ENCODE measurements at places on chromosomes 13 and 19.
A peak's percentile ranks its signal among the peaks of the same experiment; 100 is the strongest.

DNA sequence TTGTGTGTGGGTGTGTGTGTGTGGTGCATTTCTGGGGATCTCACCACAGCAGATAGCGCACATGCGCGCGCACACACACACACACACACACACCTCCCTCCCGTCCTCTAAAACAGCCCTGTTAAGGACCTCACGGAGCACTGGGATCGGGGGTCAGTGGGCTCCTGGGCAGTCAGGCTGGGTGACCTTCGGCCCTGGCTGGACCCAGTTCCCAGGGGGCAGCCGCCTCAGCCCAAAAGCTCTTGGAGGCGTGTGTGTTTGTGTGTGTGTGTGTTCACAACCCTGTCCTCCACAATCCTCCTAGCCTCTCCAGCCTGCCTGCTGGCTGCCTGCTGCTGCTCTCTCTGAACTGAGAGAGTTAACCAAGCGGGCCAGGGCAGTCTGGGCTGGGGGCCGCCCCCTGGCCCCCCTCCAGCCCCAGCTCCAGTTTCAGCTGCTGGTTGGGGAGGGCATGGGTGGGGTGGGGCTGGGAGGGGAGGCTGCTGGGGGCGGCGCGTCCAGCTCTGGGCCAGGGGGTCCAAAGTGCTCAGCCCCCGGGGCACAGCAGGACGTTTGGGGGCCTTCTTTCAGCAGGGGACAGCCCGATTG lies at the start of gene FXYD1:
Gene FXYD1, plus strand, starts transcription at position 520 of the 588 bp plus-strand sequence. CDS start 1,256 bp downstream, outside the sequence.
- DNase-seq: no peak

GRCh38 chr13:62113179-62113578 lies 697.5 kb upstream of the PCDH20 start:
- DNase-seq: no peak

DNA sequence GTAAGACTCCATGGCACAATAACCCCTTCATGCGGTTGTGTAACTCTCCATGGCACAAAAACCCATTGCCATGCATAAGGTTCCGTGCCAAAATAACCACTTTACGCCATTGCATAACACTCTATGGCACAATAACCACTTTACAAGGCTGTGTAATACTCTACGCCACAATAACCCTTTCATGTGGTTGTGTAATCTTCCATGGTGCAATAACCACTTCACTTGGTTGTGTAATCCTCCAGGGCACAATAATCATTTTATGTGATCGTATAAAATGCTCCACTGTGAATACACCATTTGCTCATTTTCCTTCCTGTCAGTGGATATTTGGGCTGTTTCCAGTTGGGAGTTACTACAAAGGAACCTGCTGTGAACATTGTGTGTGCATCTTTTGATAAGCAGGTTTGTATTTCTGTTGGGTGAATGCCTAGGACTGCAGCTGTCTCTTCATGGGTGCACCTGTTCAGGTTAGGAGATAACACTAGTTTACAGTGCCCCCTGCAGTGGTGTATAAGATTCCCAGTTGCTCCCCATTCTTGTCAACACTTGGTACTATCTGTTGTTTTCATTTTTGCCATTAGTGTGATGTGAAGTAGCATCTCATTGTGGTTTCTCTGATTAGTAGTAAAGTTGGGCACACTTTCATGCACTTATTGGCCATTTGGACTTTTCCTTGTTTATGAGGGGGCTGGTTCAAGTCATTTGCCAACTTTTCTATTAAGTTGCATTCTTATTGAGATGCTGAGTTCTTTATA lies 21.1 kb upstream of the ZSCAN18 start:
- DNase-seq: no peak

GRCh38 chr13:98658131-98658530 lies 81.2 kb upstream of the STK24 start:
- DNase-seq: no peak

DNA sequence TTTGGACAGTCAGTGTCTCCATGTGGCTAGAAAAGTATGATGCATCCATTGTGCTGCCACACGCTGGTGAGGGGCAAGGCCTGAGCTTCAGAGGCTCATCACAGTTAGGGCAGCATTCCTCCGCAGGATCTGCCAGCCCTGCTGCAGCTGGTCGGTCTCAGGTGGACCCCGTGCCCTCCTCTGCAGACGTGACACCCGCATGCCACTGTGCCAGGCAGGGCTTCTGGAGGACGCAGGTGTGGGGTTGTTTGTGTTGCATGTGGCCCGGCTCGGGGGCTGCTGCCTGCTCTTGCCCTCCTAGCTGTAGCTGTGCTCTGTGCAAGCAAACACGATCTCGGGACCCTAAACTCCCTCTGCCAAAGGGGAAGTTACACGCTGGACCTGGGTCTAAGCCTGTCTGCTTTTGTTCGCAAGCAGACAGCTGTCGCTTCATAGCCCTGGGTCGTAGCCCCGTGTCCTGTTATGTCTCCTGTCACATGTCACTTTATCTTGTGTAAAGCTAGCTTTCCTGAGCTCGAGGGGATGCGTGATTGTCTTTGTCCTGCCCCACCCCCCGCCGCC lies 45.3 kb downstream of the SLC7A9 start:
- no peak for DNase-seq

DNA sequence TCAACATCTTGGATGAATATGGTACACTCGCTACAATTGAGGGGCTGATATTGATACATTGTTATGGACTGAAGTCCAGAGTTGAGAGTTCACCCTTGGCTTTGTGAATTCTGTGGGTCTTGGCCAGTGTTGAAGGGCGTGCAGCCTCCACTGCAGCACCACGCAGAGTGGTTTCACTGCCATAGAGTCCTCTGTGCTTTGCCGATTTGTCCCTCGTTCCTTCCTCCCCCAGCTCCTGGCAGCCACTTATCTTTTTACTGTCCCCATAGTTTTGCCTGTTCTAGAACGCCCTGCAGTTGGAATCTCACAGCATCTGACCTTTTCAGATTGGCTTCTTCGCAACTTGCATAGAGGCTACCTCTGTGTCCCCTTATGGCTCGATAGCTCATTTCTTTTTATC lies 57.3 kb upstream of the IRS2 start:
- no peak for DNase-seq

GRCh38 chr13:114258589-114258988 lies 22.8 kb upstream of the UPF3A start:
- no peak for DNase-seq

DNA sequence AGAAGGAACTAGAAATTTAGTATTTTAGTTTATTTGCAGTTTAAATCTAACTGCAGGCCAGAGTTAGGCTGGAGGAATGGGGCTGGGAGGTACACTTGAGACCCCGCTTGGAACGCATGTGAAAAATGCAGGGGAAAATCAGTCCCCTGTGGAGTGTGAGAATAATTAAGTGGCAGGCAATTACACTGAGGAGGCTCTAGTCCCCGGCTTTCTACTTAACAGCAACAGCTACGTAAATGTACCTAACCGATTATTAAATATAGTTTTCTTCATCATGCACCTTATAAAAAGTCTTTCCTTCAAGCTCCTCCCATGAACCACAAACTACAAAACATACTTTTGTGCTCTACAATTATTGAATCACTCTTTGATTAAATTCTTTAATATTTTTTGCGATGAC lies 804 bp downstream of the ZNF708 start:
- DNase-seq: no peak

DNA sequence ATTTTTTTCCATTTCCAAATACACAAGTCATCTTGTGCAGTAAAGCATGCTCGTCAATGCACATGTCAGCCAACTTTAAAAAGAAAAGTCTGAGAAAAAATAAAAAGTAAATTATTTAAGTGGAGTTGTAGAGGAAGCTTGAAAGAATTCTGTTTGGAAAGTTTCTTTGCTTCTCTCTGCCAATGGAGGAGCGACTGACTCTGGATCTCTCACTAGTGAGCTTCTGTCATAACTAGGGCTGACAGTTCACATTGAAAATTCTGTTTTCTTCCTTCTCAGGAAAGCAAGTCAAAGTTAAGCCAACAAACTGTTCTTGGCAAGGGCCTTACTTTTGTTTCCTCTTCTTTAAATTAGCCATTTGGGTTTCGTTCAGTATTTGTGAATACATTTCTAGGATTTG lies 298.2 kb downstream of the POU4F1 start:
- no peak for DNase-seq

GRCh38 chr13:72290962-72291681 lies 424.1 kb upstream of the DACH1 start:
- no peak for DNase-seq

DNA sequence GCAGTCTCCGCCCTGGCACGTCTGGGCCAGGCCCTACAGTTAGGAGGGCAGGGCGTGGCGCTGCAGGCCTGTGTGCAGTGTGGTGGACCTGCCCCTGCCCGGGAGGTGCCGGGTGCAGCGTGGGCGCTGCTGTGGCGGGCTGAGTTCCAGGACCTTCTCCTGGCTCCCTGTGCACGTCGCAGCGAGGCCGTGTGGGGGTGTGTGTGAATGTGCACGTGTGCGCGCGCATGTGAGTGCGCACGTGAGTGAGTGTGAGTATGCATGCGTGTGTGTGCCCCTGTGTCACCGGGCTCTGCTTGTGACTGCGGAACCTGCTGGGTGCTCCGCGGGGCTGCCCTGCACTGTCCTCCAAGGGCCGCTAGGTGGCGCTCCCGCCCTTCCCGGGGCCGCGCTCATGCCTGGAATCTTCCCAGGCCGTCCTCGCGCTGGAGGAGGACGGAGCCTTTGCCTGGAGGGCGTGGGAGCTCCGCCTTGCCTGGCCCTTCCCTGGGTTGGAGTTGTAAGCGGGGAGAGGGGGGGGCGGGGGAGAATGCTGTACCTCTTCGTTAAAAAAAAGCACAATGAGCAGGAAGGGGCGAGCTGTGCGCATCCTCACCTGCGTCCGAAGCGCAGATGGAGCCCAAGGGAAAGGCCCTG lies 79.3 kb downstream of the KDM4B start:
- peak; percentile 41 for DNase-seq

DNA sequence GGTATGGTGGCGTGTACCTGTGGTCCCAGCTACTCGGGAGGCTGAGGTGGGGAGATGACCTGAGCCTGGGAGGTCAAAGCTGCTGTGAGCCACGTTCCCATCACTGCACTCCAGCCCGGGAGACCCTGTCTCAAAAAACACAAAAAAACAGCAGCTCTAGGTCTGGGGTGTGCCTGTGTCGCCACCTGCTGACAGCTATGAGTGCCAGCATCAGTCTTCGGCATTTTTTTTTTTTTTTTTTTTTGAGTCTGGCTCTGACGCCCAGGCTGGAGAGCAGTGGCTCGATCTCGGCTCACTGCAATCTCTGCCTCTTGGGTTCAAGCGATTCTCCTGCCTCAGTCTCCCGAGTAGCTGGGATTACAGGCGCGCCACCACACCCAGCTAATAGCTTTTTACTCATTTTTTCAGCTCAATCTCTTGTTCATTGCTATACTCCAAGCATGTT lies 10.1 kb downstream of the AP2S1 start:
- DNase-seq: peak; percentile 61

DNA sequence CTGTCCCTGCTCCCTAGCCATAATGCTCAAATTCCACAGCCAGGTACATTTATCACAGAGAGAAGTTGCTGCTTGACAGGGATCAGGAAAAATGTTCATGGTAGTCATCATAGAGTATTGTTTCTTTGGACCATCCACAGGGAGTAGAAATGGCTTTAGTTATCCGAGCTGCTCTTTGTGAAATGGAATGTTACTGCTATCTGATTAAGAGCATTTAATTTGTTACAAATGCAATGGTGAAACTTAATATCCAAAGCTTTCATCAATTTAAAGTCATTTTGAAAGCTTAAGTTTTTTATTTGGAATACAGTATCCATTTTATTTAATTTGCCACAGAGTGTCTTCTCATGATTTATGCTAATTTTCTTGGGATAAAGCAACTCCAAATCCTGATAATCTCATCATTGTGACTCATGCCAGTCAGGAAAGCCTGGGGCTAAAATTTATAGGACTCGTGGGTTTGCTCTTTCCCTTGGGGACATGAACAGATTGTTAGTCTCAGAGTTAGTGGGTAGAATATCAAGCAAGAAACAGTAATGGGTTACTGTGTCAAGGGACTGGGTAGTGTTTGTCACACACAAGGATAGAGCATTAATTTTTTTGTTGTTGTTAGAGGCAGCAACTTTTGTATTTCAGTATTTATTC lies 59.8 kb downstream of the SCEL start:
- no peak for DNase-seq

GRCh38 chr19:19558055-19558454 lies 20.0 kb downstream of the CILP2 start:
- DNase-seq: no peak
